Liver (tissue), 10 donors: ENCODE measurements at places on chromosomes 6 and 20.

DNA sequence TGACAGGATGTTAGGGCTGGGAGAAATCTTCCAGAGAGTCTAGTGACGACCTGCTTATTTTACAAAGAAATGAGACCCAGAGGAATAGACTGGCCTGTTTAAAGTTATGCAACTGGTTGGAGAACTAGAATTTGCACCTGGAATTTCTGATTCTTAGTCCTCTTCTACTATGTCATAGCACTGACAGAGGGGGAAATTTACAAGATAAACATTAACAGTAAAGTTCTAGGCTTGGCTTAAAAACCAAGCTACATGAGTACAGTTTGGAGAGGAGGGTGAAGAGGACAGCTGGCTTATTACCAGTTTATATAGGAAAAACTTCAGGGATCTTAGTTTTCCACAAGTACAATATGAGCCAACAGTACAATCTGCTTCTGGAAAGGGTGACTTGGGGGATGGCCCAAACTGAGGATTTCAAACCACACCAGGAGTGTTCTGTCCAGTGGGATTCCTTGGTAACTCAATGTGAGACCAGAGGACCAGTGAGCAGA lies 269.6 kb downstream of the CD109 start:
- no peak for DNase-seq

DNA sequence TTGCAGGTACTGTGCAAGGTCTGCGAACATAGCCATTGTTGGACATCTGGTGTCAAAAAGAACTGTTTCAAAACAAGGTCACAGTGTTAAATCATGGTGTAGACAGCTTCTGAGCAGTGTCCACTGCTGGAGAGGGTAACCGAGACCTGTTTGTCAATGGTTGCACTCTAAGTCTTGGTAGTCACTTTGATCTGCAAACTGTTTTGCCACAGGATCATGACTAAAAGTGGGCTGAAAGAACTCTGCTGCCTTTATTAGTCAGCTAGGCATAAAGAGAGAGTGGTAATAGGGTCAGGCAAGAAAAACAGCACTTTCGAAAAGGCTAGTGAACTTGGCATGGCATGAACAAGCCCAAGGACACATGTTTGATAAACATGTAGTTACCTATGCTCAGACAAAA lies 552.3 kb upstream of the CITED2 start:
- DNase-seq, result no peak

GRCh38 chr6:25623879-25624278 lies 28.1 kb upstream of the SCGN start:
- DNase-seq, result no peak

DNA sequence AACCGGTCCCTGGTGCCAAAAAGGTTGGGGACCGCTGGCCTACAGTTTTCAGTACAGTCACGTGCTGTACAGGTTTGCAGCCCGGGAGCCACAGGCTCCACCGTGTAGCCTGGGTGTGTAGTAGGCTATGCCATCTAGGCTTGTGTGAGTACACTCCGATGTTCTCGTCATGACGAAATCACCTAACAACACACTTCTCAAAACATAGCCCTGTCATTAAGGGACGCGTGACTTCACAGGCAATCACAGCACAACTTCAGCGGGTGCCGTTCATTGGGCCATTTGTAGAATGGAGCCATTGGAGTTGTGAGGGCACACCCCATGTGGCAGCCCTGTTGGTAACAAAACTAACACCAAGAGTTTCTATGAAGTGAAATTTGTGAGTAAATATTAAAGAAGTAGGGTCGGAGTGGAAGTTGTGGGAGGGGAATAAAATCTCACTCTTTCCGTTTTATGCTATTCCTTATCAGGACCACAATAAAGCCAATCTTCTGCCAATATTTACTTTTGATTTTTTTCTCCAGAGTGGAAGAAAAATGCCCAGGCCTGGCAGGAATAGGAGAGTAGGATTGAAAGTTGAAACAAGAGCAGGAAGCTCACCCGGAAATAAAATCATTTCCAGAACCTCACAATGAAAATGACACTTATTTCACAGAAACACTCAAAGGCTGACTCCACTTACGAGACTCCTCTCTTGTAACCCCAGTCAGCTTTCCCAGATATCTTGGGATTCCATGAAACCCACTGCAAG lies 63.7 kb upstream of the PTPN1 start:
- no peak for DNase-seq

DNA sequence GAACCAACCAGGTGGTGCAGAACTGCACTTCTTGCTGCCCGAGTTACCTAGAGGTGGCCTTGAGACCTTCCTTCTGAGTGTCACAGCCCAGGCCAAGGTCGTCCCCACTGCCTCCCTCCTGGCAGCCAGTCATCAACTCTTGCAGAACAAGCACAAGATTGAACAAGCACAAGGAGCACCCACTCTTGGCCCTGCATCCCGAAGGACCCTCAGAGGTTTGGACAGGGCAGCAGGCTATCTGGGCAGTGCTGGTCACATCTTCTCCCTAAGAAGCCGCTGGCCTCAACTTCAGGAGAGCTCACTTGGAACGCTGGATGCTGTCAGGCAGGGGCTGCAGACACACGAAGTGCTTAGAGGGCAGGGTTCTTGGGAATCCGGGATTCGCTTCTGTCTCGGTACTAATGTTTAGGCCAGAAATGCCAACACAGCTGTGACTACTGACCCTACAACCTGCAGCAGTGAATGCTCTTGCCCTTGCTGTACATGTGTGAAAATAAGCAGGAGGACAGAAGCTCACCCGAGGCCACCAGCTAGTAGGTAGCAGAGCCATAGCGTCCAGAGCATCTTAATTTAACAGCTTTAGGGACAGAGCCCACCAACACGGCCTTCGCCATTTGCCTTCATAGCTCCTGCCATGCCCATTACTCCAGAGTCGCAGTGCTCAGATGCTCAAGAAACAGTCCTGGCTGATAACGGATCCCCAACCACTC lies 4.0 kb upstream of the ACSS1 start:
- no peak for DNase-seq

DNA sequence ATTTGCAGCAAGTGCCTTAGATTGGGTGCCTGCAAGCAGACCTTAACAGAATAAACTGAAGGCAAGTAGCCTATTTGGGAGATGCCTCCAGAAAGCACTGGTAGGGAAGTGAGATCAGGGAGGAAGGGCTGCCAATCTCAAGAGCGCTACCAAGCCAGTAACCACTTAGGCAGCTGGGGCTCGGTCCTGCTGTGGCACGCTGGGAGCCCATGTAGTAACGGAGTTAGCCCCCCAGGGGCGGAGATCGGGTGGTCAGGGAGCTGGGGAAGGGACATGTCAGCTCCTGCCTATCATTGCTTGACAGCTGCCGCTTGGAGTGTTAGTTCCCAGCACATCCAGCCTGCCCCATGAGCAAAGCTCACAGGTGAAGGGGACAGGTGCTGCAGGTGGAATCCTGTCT lies 127.0 kb downstream of the CEBPB start:
- no peak for DNase-seq

GRCh38 chr6:31349301-31349700 lies 7.7 kb downstream of the HLA-B start:
- no peak for DNase-seq

GRCh38 chr6:162684961-162685360 lies 42.6 kb downstream of the PRKN start:
- no peak for DNase-seq

GRCh38 chr6:752438-752837 lies 59.5 kb upstream of the EXOC2 start:
- DNase-seq, result no peak

GRCh38 chr6:100304575-100304974 lies 160.1 kb downstream of the SIM1 start:
- DNase-seq, result no peak

- no peak for DNase-seq
Measured at GRCh38 chr6:56486681-56487080, 156.0 kb downstream of the DST start.

DNA sequence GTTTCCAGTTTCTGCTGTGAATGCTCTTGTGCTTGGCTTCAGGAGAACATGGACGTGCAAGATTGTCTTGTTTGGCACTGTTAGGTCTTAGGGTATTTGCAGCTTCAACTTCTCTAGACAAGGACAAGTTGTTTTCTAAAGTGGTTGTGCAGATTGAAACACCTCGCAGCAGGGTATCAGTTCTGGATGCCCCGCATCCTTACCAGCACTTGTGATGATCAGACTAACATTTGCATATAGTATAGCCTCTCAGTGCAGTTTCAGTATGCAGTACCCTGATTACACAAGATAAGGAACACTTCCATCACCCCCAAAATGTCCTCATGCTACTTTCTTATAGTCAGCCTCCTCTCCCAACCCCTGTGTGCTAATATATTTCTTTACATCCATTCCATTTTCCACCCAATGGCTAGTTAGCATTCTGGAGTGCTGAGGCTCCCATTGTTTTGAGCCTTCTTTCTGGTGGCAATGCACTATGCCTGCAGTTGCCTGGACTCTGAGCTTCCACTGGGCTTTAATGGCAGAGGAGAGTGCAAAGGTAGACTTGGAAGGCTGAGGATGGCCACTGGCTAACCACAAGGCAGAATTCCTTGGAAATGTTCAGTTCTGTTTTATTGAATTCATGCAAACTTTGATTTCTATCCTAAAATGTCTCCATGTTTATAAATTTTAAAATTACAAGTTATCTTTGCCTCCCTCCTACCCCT lies 35.4 kb downstream of the KIF3B start:
- DNase-seq, result no peak

- no peak for DNase-seq
Measured at GRCh38 chr6:4774296-4774695, 1.9 kb upstream of the CDYL start.

DNA sequence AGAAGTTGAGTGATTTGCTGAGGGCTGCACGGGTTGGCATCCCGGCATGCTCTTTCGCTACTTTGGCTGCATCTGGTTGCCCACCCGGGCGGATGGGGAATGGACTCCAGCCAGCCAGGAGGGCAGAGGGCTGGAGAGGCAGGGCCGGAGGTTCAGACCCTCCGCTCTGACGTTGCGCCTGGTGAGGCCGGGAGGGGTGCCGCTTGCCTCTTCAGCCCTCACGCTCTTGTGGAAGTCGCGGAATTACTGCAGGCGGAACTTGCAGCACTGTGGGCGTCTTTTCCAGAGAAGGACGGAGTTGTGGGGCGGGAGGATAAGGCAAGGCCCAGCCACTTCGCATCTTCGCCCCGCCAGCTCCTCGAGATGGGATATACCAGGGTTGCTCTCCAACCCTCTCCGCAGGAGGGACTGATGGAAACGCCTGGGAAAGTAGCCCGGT lies 656 bp downstream of the RTEL1 start:
- DNase-seq, result no peak

DNA sequence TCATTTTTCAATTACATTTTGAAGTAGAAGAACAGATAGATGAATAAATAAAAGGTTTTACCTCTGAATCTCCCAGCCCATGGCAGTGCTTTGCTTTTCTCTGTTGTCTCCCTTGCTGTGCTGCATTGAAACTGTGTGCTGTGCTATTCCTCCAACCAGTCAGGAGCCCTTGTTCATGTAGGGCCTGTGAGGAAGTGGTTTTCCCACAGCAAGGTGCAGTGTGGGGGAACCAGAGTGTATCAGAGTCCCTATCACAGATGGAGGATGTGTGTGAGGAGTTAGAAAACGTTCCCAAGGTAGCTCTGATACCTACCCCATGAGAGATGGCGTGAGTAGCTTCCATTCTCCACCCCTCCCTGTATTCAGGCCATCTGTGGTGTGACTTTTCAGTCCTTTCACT lies 72.8 kb upstream of the RALGAPA2 start:
- no peak for DNase-seq

- DNase-seq, result no peak
Measured at GRCh38 chr6:56714273-56714672, 71.6 kb upstream of the DST start.

GRCh38 chr20:62570897-62571668 lies 71.2 kb upstream of the SLCO4A1 start:
- no peak for DNase-seq

- DNase-seq, result no peak
Measured at GRCh38 chr6:96391776-96392360, 129.7 kb upstream of the UFL1 start.

DNA sequence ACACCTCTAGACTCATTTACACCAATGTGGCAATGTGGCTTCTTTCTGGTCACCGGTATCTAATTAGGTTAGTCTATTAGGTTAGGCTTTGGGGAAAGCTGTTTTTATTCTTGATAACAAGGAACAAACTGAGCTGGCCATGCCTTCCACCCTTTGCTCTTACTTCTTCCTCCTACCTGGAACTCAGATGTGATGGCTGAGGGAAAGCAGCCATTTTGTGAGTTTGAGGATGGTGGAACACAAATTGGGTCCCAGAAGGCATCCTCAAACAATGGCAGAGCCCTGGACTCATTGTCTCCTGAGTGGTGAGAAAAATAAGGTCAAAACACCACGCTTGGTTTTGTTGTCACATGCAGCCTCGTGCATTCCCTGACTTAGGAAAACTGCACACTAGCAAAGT lies 7.7 kb downstream of the CDH4 start:
- DNase-seq, result no peak

- no peak for DNase-seq
Measured at GRCh38 chr6:130693944-130694343, 133.3 kb upstream of the SMLR1 start.

- DNase-seq, result no peak
Measured at GRCh38 chr6:19852090-19852457, 14.9 kb downstream of the ID4 start.

GRCh38 chr20:2866236-2866635 lies 7.0 kb upstream of the PTPRA start:
- DNase-seq, result no peak

GRCh38 chr6:6599468-6599873 lies 11.0 kb downstream of the LY86 start:
- DNase-seq, result no peak

DNA sequence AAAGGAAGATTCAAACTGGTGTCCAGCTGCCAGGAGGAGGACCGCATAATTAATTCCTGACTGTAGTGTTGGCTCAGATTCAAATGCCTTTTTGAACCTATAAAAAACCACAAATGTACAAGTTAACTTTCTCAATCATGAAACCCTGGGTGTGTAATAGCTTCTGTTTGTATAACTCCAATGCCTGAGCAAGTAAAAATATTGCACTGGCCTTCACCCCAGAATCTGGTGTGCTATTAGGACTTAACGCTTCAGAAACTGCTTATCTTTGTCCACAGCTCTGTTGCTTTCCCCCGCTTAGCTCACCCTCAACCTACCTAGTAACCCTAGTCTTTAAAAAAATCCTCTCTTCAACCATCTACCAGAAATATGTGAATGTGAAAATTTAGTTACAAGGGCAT lies 119.1 kb upstream of the MAP7 start:
- DNase-seq, result no peak

DNA sequence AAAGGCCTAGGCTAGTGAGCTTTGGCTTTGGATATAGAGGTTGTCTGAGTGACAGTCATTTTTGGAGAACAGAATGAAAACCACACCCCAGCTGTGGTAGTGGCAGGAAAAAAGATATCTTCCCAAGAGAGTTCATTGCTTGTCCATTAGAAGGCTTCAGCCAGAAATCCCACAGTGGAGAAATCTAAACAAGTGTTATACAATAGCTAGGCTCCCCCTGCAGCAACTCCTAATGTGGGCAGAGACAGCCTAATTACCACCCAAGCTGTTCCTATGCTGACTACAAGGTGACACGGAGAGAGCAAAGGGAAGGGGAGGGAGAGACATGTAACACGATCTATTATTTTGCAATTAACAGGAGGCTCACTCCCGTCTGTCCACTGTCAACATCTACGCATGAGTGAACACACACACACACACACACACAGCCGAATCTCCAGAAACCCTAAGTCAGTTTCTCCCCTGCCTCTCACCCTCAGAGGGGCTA lies 147.5 kb upstream of the TCF21 start:
- DNase-seq, result no peak
